ENCODE measurements at places on chromosomes 4 and X.
A peak's percentile ranks its signal among the peaks of the same experiment; 100 is the strongest.

DNA sequence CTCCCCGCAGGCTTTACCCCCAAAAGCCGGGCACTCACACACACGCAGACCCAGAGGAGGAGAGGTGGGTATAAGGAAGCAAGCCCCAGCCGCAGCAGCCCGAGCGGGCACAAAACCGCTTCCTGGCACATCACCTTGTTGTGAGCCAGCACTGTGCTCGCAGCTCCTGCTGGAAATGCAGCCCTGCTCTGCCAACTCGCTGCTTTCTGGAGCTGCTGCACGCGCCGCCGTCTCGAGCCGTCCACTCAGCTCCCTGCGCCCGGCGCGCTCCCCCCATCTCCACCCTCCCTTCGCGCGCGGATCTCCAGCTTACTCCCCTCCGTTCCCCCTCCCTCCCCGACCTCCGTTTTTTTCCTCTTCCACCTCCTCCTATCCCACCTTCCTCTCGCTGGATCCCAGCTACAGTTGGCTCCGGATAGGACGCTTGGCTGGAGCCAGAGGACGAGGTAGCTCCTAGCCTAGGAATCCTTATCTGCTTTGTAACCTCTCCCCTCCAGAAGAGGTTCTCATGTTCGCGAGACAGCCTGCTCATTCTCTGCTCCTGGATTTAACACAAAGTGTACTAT is at the start of gene SPOCK3:
Gene SPOCK3 (minus strand): TSS at position 179 of the 566 bp plus-strand sequence.
- peak; percentile 51 for DNase-seq

DNA sequence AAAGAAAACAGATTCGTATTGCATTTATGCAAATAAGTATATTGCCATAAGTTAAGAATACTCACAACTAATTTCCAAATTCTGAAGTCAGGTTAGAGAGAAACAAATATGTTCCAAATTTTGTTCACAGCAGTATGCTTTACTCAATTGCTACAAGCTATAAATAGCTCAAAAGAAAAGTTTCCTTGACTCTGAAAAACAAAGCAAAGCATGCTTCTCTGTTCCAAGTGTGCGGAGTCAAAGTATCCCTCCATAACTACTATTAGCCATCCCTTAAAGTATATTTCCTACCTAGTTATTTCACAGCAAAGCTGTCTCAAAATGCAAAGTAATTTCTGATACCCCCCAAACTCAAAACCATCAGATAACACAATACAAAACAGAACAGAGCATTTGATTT is 47.3 kb downstream of the MGST2 start:
- DNase-seq: no peak

GRCh38 chr4:134879019-134879418 is 677.4 kb upstream of the PABPC4L start:
- DNase-seq: no peak

- DNase-seq: no peak
Measured at GRCh38 chr4:127959794-127960193, 5.2 kb downstream of the MFSD8 start.

DNA sequence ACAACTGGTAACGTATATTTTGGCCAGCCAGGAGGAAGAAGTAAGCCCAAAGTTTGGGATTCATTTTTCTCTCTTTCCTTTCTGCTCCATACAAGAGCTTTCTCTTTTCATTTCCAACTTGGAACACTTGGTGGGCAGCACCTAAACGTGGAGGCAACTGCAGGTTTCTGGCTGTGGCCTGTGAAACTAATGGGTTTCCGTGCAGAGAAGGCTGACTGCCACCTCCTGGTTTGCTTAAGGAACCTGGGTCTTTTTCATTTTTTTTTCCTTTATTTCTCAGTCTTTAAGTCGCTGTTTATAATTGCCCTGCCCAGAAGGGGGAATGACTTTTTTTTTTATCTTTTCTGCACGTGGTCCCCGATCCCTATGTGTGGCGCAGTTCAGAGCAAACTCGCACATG is 15.4 kb downstream of the ZNF718 start:
- DNase-seq: no peak

DNA sequence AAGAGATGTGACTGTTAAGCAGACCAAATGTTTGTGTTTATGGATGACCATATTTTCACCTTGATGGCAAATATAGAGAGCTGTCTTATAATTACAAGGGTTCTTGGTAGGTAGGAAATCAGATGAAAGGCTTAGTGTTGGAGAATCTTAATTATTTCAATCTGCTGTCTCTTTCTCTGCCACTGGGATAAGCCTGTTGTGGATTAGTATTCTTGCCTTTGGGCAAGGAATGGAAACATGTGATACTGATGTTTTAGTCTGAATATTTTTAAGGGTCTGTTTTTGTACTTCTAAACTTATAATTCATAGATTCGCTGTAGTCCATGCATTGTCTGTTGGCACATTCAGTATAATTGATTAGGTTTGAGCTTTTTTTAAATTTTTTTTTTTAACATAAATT is 23.7 kb upstream of the NUDT6 start:
- no peak for DNase-seq

- DNase-seq: peak; percentile 74
Measured at GRCh38 chrX:132209527-132209926, 9.7 kb downstream of the RAP2C start.

GRCh38 chr4:147050356-147050765 is 104.7 kb upstream of the TTC29 start:
- DNase-seq: peak; percentile 92

DNA sequence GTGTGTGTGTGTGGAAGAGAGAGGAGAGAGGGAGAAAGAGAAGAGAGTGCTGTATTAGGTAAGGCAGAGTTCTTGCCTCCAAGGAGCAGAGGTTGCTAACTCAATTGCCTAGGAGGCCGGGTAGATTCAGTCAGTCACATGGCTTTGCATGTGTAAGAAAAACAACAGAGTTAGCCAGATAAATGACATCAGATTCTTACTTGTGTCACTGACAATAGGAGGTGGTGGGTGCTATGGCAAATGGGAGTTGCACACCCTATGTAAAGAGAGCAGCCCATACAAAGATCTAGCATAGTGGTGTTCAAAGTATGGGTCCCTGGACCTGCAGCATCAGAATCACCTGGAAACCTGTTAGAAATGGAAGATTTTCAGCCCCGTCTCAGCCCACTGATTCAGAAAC is 14.4 kb upstream of the PGRMC2 start:
- DNase-seq: no peak

DNA sequence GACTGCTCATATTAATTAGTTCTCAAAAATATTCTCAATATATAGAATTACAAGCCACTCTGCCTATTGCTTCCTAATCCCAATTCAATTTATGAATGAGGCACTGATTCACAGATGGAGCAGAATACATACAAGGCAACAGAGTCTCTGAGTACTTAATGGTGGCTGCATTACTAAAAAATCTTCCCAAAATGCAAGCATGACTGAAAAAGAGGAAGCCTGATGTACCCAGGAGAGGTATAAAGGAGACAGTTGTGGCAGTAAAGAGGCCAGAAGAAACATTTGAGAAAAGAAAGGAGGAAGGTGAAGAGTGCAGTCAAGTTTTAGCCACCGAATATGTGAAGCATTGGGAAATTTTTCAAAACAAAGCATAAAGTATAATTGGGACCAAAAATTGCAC is 163.2 kb upstream of the INTU start:
- DNase-seq: no peak

GRCh38 chr4:53713296-53713695 is 122.0 kb upstream of the LNX1 start:
- DNase-seq: no peak

DNA sequence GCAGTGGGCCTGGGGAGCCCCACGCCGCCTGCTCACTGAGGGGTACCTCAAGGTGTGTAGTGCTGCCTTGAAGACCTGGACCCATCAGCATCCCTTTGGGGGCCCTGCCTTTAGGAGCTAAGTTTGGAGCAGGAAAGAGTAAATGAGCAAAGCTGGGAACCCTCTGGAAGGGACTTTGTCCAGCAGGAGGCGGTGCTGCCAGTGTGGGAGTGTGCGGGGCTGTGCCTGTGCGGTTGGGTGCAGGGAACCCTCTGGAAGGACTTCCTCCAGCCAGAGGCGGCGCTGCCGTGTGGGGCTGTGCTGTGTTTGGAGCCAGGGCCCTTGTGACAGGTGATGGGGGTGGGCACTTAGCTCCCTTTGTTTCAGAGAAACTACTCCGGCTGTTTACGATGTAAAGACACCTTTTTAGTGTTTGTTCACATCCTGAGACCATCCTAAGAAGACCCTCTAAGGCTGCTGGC is 25.8 kb downstream of the RGS12 start:
- no peak for DNase-seq

DNA sequence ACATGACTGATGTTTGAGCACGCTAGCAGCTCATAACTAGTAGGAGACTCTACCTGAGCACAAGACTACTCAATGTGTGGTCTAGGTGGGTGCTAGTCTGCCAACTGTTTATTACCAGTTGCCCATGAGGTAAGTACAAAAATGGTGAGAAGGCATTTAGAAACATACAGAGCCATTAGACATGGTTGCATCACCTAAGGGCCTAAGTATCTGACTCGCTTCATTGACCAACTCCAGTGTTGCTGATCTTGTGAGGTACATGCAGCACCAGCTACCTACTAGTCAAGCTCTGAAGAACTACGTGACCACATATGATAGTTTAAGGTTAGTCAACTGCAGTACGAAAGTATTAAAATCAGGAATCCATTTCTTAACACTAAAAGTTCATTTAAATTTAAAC is 39.9 kb downstream of the APBB2 start:
- peak; percentile 30 for DNase-seq

DNA sequence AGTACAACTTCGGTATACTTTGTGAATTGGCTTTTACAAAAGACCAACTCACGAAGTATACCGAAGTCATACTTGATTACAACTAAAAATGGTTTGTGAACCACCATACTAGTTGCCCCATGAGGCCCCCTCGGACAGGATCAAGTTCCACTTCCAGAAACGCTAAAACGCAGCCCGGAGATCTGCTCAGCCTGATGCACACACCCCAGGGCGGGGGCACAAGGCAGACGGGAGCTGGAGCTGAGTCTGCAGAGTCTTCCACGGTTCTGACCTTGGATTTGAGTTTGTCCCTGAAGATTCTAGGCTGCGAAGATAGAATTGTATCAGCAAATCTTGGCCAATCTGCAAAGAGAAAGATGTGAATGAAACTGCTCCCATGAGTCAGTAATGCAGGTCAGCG is 118.1 kb downstream of the SORCS2 start:
- no peak for DNase-seq

DNA sequence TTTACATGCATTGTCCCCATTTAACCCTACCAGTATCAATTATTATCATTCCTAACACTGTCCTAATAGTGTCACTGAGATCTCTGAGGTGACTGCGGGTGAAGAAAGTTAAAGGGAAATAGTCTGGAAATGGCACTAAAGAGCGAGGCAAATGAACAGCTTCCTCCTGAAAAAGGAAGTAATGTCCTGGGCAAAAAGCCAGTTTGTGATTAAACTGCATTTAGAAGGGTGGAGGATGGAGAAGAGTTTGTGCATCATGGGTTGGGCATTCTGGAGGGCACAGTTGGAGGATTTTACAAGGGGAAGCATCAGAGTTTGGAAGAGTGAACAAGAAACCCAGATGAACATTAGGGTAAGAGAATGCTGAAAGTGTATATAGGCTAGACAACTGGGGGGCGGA is 60.5 kb upstream of the SLC25A4 start:
- DNase-seq: no peak

DNA sequence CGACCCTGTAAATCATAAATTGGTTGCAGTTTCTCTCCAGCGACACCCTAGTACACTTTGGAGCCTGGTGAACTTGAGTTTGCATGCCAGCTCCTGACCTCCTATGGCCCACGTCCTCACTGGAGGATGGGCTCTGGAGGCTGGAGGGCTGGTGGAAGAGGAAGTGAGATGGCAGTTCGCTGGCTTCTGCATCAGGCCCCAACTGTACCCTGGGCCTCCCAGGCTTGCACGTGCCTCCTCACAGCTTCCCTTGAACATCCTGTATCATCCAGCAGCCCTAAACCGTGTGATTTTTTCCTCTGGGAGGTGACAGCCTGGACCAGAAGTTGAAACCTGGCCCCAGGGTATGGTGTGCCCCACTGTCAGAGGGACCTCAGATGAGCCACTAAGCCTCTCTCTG is 78.5 kb downstream of the HTRA3 start:
- DNase-seq: no peak

- no peak for DNase-seq
Measured at GRCh38 chr4:68630371-68630770, 40.1 kb downstream of the UGT2B15 start.

DNA sequence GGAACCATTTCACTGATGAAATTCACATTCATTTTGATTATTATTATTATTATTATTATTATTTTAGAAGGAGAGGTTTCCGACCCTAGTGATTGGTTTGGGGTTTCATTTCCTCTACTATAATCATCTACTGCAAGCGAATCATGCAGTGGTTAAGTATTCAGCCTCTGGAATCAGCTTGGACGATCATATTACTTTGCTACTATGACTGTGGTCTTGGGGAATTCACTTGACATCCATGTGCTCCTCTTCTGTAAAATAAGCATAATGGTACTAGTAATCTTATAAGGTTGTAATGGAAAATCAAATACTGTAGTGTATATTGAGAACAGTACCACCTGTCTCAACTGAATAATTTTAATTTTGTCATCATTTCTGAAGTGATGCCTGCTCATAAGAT is 132.1 kb upstream of the SLC4A4 start:
- no peak for DNase-seq

DNA sequence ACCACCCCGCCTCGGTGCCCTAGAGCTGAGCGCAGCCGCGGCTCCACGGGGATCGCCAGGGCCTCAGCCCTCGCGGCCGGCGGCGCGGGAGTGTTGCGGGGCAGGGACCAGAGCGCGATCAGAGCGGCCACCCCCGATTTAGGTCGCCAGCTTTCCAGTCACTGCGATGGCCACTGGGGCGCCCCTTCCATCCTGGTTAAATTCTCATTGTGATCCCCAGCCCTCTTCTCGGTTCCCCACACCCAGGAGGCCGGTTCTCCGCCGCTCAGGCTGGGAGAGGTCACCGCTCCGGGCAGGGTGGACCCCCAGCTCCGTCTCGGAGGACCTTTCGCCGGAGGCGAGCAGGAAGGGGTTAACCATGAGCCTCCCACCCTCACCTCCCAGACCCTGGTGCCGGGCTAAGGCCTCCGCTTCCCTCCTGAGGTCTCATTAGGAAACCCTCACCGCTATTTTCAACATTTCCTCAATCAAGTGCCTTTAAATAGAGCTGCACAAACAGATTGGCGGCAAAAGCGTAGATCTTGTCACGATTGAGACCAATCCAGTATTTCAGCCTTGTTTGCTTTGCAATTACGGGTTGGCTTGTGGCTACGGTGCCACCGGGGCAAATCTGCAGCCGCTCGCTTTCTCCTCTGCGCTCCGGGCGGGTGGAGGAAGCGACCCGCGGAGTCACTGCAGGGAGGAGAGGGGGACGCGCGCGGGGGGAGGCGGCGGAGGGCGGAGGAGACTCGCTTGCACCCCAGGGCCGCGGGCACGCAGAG is 8.3 kb upstream of the HAND2 start:
- DNase-seq: peak; percentile 49

- DNase-seq: peak; percentile 56
Measured at GRCh38 chr4:38466401-38466800, 197.6 kb upstream of the KLF3 start.

- DNase-seq: peak; percentile 84
Measured at GRCh38 chr4:167897116-167897515, 195.2 kb upstream of the ANXA10 start.
